ENCODE measurements at places on chromosomes 7 and 10.

DNA sequence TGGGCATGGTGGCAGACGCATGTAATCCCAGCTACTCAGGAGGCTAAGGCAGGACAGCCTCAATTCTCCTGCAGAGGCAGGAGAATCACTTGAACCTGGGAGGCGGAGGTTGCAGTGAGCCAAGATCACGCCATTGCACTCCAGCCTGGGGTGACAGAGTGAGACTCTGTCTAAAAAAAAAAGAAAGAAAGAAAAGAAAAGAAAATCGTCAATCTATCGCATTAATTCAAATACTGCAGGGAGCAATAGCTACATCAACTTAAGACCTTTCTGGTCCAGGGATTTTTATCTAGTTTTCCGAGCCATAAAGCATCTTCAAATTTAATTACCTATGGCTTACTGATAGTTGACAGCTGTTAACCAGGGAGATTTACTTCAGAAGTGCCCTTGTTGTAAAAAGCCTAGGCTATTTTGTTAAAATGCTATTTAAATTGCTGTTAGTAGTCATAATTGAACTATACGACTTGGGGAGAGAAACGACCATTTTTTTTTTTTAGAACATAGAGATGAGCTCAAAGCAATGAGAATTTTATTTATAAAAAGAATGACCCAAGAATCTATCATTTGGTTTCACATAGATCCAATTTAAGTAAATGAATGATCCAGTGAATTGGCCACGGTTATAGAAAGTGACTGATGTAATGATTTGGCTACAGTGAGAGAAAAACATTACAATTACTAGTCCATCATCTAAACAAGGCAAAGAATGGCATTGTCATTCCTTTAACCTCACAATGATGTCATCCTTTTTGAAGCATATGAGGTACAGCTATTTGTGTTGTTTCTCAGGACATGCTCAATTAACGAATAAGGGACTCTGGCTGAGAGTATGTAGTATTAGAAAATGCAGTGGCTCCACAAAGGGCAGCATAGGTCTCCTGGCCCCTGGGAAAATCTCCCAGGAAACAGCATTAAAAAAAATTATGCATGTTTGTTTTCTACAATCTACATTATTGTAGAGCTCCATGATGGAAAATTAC lies 85.3 kb downstream of the SEMA3C start:
- no peak for DNase-seq

- DNase-seq = no peak
These were observed 30.3 kb downstream of the ARL5B start for GRCh38 chr10:18689498-18689897.

GRCh38 chr10:133056001-133056400 lies 31.7 kb upstream of the ADGRA1 start:
- DNase-seq = peak; percentile 17

- no peak for DNase-seq
These were observed 100.2 kb upstream of the GPR26 start for GRCh38 chr10:123565691-123566660.

DNA sequence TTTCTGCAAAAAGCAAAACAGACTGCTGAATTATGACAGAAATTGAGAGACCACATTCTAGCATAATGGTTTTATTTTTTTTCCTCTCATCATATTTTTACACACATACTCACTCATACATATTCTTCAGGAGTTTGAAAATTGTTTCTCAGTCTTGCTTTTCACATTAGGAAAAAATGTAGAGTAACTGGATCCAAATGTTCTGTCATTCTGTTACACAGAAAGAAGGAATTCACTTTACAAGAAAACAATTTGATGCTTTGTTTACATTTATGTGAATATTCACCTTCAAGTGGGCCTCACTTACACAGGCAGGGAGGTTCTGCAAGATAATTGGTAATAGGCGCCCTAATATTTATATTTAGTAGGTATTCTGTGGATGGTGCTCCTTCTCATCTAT lies 82.0 kb downstream of the ARL4A start:
- no peak for DNase-seq

DNA sequence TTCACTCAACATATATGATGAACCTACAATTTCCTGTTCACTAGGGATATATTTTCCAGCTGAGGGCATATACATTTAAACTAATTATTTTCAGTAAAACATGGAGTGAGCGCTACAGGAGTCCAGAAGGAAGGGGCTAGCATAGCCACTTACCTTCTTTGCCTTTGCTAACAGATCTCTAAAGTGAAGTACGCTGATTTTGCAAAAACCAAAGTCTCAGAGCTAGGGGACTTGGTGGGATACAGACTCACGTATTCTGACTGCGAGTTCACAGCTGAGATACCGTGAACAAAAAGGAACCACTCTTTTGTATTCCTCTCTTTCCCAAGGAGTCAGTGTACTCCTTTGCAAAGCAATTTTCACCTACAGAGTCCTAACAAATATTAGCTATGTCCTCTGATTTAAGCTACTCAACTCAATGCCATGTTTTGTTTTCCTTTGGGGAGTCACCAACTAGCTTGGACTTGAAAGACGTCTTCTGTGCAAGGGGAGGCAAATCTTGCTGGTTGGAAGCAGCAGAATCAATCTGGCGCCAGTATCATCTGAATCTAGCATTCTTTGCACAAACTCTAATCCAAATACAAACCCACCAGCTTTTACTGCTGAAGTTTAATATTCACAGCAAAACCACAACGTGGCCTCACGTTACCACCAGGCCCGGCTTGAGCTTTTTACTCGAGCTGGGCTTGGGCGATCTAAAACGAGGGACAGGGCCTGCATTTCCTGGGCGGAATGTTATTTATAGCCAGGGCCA lies 657 bp downstream of the CDNF start:
- no peak for DNase-seq

DNA sequence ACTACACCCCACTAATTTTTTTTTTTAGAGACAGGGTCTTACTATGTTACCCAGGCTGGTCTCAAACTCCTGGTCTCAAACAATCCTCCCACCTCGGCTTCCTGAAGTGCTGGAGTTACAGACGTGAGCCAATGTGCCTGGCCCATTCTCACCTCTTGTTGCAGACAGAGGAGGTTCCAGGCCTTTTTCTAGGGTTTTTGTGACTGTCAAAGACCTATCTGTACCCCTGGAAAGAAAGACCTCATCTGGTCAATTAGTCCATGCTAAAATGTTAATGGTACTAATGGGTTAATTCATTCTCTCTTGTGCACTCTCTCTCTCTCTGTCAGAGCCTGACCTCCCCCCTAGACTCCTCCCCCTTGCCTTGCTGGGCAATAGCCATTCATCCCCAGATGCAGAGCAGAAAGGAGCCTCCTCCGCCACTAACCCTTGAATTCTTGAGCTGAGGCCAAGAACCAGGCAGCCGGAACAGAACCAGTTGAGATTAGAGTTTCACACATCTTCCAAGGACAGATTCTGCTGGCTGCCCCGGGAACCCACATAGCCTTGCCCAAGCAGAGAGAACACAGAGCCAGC lies 209.7 kb downstream of the SKIDA1 start:
- DNase-seq = peak; percentile 76

DNA sequence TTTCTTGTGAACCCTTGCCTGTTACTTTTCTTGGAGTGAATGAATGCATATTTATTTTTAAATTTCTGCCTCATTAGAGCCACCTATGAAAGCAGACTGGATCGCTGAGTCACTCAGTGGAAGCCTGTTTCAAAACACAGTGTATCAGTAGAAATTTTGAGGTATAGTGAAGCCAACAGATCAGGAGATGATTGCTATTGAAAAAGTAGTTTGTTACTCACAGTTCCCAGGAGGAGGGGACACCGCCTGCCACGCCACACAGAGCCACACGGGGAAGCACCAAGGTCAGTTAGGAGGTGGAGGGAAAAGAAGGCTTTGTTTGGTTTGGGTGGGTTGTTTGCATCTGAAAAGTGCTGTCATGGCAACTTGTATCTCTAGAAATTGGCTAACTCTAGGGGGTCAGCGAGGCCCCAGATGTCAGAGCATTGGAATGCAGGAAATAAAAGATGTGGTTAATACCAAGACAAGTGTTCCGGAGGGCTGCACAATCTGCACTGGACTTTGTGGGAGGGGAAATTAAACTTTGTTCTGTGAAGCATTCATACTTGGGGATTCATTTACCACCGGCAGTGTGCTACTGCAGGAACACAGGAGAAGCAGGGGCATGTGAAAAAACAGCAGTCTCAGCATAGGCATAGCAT lies 106.4 kb upstream of the SDK1 start:
- DNase-seq = no peak

DNA sequence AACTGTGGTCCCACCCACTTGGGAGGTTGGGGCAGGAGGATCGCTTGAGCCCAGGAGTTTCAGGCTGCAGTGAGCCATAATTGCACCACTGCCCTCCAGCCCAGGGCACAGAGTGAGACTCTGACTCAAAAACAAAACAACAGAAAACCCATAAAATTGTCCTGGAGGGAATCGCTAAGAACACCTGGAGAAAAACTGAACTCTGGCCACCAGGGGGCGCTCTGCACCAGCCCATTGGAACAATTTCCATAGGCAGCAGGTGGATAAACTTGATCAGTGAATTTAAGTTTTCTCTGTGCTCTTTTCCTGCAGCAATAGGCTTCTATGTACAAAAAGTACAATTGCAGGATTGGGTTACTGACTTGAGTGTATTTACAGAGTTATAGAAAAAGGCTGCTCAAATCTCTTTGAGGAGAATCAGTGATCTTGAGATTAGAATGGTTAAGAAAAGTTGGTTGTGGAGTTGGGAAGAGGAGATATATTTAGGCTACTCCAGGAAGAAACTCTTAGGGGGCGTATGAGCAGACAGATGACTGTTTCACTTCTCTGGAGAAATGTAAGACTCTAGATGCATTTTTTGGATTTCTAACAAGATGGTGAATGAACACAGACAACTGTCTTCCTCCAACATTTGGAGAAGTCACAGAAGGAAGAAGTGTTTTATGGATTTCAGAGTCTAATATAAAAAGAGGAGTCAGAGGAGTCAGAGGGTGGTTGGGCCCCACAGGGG lies 274.9 kb upstream of the GALNT17 start:
- DNase-seq = peak; percentile 79

GRCh38 chr7:24401628-24402593 lies 117.9 kb downstream of the NPY start:
- no peak for DNase-seq

DNA sequence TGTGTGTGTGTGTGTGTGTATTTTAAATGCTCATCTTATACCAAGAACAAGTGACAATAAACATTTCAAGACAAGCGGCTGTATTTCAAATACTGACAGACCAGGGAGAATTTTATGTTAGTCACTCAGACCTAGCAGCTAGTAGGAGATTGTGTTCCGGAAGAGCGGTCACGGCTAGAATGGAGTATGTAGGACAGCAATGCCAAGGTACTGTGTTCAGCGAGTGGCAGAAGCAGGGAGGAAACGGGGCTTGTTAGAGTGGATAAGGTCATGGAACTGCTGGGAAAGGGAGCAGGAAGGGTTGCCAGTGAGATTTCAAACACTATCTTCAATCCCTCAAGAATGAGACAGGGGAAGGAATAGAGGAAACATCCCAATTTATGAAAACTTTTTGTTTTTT lies 260.5 kb upstream of the PITRM1 start:
- no peak for DNase-seq

DNA sequence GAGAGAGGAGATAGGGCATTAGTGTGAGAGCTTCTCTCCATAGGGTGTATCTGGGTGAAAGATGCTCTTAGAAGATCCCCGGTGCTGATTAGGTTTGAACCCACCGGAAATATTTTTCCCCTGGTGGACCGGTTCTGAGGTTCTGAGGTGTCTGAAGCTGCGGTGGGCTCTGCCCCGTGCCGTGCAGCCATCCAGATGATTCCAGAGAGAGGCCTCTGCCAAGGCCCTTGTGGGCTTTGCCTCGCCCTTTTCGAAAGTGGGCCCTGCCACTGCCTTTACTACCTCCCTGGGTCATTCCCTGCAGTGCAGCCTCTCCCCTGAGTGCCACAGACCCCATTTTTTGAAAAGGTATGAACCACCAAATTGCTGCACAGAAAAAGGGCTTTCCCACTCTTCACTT lies 2.8 kb downstream of the GIMAP8 start:
- no peak for DNase-seq

DNA sequence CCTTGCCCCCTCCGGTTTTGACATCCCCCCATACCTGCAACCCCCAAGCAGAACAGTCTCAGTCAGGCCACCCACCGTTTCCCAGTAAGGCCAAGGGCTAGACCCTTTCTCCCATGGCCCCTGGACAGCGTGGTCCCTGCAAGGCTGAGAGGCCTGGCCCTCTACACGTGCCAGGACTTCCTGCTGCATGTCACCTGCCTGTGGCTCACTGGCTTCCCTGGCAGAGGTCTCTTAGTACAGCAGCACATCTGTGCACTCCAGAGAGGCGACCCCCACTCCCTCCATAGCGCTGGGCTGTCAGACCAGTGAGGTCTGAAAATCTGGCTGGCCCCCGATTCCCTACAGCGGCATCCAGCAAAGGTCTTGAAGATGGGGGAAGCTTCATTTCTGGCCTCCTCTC lies 26.4 kb upstream of the JAKMIP3 start:
- DNase-seq = no peak

GRCh38 chr10:109899356-109900331 lies 23.7 kb downstream of the XPNPEP1 start:
- DNase-seq = no peak

DNA sequence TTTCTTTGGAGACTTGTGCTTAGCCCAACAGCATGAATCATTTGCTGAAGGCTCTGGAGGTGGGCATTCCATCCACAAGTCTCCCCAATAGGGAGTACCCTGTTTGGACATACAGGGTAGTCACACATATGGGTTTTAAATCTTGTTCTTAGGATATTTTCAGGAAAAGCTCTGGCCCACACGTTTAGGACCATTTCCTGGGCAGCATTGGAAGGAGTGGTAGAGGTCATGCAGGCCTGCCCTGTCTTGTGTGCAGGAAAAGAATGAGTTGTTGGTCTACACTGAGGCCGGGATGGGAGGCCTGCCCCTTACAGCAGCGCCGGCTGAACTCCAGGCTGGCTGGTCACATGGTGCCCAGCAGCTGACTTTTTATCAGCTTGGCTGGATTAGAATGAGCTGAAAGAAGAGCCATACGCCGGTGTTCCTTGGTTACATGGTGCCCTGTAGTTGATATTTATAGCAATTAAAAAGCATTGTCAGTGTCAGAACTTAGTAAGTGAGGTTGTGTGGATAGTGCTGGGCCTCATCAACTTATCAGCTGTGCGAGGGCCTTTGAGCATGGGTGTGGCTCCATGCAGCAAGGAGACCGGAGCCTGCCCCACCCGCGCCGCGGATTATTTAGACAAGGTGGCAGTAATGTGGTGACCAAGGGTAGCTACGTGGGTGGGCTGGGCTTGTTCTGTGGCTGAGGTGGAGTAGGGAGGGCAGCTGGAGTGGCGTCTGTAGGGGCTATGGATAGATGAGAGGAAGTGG lies 28.6 kb downstream of the OGDH start:
- DNase-seq = peak; percentile 78

DNA sequence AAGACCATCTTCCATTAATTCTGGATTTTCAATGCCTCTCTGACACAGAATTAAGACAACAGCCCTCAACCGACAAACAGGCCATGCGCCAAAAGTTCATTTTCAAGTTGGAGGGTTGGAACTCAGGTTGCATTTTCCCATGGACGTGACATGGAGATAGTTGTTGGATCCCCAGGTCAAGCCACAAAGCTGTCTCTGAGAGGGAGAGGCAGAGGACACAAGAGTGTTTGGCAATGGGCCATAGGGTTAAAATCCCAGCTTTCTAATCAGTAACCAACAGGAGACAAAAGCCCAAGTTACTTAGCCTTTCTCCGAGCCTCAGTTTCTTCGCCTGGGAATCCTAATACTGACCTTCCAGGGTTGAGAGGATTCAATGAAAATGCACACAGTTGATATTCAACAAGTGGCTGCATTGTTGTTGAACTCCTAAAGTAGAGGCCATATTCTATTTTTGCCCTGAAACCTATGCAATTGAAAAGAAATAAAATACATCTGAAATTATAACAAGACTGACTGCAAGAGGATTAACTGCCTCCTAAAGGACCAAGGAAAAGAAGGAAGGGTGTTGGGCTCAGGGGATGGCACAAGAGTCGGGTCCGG lies 44.3 kb downstream of the SORBS1 start:
- no peak for DNase-seq

GRCh38 chr7:29078311-29079260 lies 67.8 kb downstream of the CPVL start:
- DNase-seq = no peak

Data from left ventricle myocardium superior (tissue), 1 donor.